Mesenteric fat pad (tissue), 1 donor: ENCODE measurements at places on chromosomes 2 and 18.

DNA sequence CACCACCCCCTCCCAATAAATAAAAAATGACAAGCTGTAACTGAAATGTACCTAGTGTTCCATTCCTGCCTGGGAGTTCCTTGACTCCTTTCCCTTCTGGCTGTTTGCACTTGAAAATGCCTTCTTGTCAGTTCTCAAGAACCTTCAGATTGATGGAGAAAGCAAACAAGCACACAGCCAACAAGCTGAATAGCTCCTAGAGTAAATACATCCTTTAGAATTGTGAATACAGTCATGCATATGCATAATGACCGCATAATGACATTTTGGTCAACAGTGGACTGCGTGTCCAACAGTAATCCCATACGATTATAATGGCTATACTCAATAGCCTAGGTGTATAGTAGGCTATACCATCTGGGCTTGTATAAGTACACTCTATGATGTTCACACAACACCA, 97.0 kb downstream of the LYPD6 start:
- DNase-seq = no peak

GRCh38 chr2:179671043-179671981, 190.1 kb downstream of the ZNF385B start:
- no peak for DNase-seq

- DNase-seq = no peak
Observed at GRCh38 chr18:8208716-8209115, 400.5 kb upstream of the RAB12 start.

DNA sequence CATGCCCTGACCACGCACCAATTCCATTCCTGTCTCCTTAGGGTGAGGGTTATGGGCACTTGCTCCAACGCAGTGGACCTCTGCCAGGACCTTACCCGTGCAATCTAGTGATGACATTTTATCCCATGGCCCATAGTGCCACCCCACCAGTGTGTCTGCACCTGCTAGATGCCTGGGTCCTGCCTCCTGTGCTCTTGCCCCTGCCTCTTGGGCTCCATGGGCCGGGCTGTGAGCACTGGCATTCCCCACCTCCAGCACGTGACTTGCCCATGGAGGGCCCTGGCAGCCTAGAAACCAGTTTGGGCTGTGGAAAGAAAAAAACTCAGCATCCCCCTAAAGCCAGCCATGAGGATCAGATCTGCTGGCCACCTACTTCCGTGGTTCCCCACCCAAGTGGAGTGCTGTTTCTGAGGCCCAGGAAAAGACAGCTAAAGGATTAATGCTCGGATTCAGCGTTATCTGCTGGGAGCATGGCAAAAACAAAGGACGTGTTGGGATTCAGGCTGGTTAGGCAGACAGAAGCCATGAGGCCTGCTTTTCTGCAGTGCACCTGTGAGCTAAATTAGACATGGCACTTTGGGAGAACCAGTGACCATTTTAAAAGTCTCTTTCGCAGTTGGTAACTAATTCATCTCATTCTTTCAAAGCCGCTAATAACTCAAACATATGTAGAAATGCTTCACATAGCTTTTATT, 129.2 kb downstream of the ALPK2 start:
- no peak for DNase-seq

DNA sequence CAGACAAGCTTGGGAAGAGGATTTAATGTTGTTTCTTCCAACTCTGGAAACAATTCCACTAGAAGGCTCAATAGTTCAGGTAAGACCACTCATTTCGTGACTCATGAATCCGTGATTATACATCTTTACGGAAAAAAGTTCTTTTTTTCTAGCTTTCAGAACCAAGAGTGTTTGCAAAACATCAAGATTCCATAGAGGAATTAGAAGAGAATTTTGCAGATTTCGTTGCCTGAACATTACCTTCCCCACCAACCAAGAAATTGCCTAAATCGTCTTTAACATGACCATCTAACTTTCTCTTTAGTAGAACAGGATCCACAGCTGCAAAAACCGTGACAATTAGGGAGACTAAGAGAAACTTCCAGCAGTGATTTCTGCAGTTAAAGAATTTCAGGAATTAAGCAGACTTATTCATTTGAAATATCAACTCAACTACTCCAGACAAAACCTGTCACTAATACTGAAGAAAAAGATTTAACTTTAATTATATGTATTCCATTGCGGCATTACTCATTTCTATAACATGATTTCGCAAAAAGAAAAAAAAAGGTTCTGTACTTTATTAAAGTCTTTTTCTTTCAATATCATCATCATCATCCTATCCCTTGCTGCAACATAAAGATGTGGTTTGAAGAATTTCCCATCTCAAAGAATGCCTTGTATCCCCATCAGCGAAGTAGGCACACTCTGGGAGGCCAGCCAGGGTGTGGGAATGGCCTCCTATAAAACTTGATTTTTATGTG, 1.9 kb upstream of the NAB1 start:
- DNase-seq = no peak

DNA sequence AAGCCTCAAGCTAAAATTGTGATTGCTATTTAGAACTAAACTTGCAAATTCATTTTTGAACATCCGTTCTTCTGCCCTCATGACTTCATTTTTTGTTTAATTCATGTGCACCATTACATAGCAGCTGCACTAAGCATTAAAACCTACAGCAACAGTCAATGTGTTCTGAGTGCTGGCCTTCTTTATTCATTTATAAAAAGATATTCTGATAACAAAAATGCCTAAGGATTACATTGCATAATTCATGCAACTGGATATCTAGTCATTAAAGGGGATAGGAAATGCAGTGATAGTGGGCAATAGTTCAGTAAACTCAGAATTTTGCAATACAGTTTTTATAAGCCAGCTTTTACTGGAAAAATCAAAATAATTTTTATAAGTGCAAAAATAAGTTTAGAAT, 294.4 kb upstream of the EPC2 start:
- no peak for DNase-seq

- DNase-seq = no peak
Observed at GRCh38 chr18:32438173-32438572, 32.5 kb downstream of the GAREM1 start.

GRCh38 chr2:69034845-69035244, 21.9 kb downstream of the ANTXR1 start:
- no peak for DNase-seq

DNA sequence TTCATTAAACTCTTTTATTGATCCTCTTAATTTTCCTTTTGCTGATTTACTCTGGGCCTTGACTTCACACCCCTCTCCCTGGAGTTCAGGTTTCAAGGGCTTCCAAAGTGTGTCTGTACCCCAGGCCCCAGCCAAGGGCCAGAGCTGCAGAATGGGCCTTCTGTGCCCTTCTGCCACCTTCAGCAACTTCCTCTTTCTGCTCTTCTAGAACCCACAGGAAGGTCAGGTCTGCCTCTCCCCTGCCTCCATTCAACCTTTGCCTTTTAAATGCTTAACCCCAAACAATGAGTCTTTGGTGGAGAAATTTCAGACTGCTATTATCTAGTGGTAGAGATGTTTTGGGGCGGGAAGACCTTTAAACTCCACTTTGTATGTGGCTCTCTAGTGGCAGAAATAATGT, 63.1 kb downstream of the TSN start:
- DNase-seq = no peak

- no peak for DNase-seq
Observed at GRCh38 chr18:11521853-11522252, 87.5 kb upstream of the SLC35G4 start.
